Cardiac muscle cell (in vitro differentiated cells and primary cell): ENCODE measurements at places on chromosomes 11 and 22.

DNA sequence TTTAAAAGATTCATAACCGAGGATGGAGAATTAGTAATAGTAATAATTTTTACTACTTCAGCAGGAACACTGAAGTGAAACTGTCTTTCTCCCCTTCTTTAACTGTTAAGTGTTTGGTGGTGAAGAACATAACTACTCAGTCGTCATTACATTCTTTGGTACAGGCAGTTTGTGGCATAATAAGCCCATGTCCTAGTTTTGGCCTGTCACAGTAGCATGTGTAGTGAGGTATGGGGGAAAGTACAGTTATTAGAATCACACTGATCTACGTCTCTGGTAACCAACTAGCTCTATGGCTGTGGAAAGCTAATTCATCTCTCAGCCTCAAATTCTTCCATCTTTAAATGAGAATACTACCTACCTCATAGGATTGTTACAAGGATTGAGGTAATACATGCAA lies 71.8 kb downstream of the RBFOX2 start:
- no peak overlapping the region for H3K27ac ChIP-seq
- no peak overlapping the region for H3K4me3 ChIP-seq
- H3K27me3 ChIP-seq, result no peaks in the 10 kb centered on the region
- H3K4me1 ChIP-seq, result peaks cover 6% of the 10 kb centered on the region
- H3K36me3 ChIP-seq, result no peaks in the 10 kb centered on the region

DNA sequence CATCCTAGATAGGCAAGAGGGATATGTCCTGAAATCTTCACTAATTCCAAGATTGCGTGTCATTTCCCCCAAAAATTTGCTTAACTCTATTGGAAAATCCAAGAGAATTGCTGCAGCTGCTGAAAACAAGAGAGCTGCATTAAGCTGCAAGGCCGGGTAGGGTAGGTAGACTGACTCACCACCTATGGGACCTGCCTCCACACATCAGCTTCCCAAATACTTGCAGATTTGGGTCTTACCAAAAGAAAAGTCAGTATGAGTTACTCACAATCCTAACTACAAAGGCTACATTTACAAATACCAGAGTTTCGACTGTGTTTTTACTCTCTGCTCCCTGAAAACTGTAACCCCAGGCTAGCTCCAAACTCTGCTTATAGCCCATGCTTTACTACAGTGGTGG lies 142.5 kb upstream of the TEAD1 start:
- no peak overlapping the region for H3K27ac ChIP-seq

GRCh38 chr11:68525930-68526329 lies 65.4 kb downstream of the PPP6R3 start:
- peaks cover 14% of the 10 kb centered on the region for H3K36me3 ChIP-seq
- no peaks in the 10 kb centered on the region for H3K27me3 ChIP-seq
- H3K27ac ChIP-seq, result no peak overlapping the region
- peak; percentile 56 for DNase-seq
- H3K4me3 ChIP-seq, result no peak overlapping the region

DNA sequence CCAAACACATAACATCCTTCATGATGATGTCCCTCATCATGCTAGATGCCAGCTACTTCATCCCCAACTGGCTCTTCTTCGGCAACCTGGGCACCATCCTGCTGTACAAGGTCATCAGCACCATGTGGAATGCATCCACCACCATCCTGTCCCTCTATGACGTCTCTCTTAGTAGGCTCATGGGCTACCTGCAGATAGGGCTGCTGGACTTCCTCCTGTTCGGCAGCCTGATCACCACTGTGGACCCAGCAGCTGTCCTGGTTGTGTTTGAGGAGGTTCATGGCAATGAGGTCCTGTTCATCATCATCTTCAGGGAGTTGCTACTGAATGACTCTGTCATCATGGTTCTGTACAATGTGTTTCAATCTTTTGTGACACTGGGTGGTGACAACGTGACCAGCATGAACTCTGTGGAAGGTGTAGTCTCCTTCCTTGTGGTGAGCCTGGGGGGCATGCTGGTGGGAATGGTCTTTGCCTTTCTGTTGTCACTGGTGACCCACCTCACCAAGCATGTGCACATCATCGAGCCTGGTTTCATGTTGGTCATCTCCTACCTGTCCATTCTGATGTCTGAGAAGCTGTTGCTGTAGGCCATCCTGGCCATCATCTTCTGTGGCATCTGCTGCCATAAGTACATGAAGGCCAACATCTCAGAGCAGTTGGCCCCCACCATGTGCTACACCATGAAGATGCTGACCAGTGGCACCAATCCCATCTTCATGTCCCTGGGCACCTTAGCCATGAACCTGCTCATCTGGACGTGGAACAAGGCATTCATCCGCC lies 120.7 kb upstream of the SERPIND1 start:
- H3K4me3 ChIP-seq, result no peak overlapping the region
- no peaks in the 10 kb centered on the region for H3K4me1 ChIP-seq
- no peaks in the 10 kb centered on the region for H3K36me3 ChIP-seq

GRCh38 chr11:116478669-116479668 lies 293.8 kb downstream of the BUD13 start:
- peaks cover 14% of the 10 kb centered on the region for H3K4me1 ChIP-seq
- no peak overlapping the region for H3K27ac ChIP-seq
- no peak for DNase-seq

DNA sequence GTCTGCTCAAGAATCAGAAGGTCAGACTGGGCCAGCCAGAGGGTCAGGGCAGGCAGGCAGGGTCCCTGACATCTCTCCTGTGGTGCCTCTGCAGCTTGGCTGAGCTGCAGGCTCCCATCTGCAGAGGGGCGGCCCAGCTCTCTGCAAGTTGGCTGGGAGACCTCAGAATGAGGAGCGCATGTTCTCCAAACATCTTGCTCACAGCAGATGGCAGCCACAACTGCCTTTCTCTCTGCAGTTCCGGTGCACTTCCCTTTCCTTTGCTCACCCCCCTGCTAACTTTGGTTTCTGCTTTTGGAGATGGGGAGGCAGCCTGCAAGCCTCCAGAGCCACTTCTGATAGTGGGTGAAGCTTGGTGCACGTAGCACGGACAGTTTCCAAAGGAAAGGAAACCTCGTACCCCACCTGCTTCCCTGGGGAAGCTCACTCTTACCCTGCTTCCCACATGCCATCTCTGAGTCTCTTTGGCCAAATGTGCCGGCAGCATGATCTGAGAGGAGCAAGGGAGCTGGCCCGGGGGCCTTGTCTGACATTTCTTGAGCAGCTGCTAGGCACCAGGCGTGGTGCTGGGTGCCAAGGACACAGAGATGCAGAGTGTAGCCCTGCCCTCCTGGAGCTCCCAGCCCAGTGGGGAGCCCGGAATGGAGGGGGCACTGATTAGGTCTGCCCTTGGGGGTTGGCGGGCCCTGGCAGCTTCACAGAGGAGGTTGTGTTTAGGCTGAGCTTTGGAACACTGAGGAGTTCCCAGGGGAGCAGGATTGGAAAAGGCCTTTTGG lies 18.2 kb downstream of the DAGLA start:
- no peak overlapping the region for H3K4me3 ChIP-seq
- H3K27ac ChIP-seq, result no peak overlapping the region
- no peak for DNase-seq
- H3K36me3 ChIP-seq, result no peaks in the 10 kb centered on the region
- peaks cover 9% of the 10 kb centered on the region for H3K4me1 ChIP-seq

GRCh38 chr11:69707176-69707575 lies 3.4 kb upstream of the FGF19 start:
- no peak overlapping the region for H3K27ac ChIP-seq
- no peaks in the 10 kb centered on the region for H3K36me3 ChIP-seq
- H3K4me1 ChIP-seq, result no peaks in the 10 kb centered on the region
- no peak overlapping the region for H3K4me3 ChIP-seq

DNA sequence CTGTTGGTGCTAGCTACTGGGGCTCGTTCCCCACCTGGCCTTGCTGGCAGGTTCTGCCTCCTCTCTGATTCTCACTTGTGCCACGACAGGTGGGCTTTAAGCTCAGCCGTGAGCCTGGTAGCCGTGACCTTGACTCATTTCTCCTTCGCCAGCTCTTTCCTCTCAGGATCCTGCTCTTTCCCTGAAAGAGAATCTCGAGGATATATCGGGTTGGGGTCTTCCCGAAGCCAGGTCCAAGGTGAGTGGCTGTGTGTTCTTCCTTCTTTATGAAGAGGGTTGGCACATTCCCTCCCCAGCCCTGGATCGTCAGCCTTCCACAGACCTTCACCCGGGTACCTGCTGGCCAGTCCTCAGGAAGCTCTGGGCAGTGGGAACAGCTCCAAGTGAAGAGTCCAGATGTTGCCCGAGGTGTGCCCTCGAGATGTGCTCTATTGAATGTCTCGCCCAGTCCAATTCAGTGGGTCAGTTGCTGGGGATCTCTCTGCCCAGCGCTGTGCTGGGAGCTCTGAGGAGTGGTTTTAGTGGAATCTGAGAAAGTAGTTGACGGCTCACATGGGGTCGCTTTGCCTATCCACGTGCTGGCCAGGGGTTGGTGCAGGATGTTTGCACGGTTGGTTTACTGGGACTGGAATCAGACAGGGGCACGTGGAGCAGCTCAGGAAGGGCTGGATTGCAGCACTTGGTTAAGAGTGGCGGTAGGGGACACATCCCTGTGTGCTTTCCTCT lies 1.4 kb downstream of the ZNF74 start:
- no peaks in the 10 kb centered on the region for H3K36me3 ChIP-seq
- no peak overlapping the region for H3K27ac ChIP-seq
- no peaks in the 10 kb centered on the region for H3K27me3 ChIP-seq
- no peak for DNase-seq
- H3K4me1 ChIP-seq, result peaks cover 11% of the 10 kb centered on the region
- no peak overlapping the region for H3K4me3 ChIP-seq

- DNase-seq, result no peak
Measured at GRCh38 chr11:59756558-59756840, 1.3 kb downstream of the STX3 start.

GRCh38 chr22:43207849-43208702 lies 21.1 kb upstream of the TTLL12 start:
- no peaks in the 10 kb centered on the region for H3K27me3 ChIP-seq
- peaks cover 16% of the 10 kb centered on the region for H3K4me1 ChIP-seq
- DNase-seq, result no peak
- no peak overlapping the region for H3K27ac ChIP-seq

- no peaks in the 10 kb centered on the region for H3K4me1 ChIP-seq
- peak overlapping the region; percentile 23 for H3K4me3 ChIP-seq
- peak; percentile 93 for DNase-seq
- no peaks in the 10 kb centered on the region for H3K27me3 ChIP-seq
- H3K27ac ChIP-seq, result no peak overlapping the region
Measured at GRCh38 chr22:36977947-36978660, 41.1 kb downstream of the TST start.
